ENCODE measurements at places on chromosomes 1 and 21. TPM values are rescaled to one million over a fixed set of nuclear protein-coding genes. Genes with fewer than 3 reads are reported as not detected.
A peak's percentile ranks its signal among the peaks of the same experiment; 100 is the strongest.

ILDR2 gene
- not detected for total RNA-seq

AMPD1 gene
- not detected for total RNA-seq

SAMD11 gene
- 18.8 TPM for total RNA-seq

CAMK2N1 gene
- 15.9 TPM for total RNA-seq

DNA sequence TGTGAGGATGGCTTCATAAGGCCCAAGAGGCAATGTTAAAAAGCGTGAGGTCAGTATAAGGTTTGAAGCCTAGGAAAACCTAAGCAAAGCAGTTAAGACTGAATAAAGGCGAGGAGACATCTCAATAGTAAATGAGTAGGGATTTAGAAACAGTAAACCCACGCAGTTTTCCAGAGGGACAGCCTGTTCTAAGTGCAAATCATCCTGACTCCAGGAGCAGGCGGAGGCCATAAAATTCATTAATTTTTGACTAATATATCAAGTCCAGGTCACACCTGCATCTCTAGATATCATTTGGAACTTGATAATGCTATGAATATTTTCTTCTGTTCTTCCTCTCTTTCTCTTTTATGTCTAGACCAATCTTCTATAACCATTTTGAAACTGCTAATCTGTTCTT lies 597.0 kb upstream of the RGS18 start:
- DNase-seq = no peak

GRCh38 chr1:11391886-11392285 lies 87.1 kb upstream of the DISP3 start:
- DNase-seq = no peak

DNA sequence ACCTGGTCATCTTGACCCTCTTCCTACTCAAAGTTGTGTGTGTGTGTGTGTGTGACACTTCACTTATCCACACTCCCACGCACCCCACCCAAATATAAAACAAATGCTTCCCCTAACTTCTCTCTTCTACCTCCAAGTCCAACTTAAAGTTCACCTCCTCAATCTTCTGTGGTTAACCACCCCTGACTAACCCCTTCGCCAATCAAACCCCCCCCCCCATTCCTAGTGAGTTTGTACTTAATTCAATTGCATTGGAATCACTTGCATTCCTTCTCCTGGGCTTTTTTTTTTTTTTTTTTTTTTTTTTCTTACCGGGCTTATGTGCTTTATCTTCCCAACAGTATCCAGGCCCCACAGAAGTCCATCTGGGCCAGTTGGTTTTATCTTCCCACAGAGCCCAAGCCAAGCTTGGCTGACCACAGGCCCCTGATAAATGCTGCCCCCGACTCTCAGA lies 78.4 kb downstream of the CD58 start:
- DNase-seq = no peak

DNA sequence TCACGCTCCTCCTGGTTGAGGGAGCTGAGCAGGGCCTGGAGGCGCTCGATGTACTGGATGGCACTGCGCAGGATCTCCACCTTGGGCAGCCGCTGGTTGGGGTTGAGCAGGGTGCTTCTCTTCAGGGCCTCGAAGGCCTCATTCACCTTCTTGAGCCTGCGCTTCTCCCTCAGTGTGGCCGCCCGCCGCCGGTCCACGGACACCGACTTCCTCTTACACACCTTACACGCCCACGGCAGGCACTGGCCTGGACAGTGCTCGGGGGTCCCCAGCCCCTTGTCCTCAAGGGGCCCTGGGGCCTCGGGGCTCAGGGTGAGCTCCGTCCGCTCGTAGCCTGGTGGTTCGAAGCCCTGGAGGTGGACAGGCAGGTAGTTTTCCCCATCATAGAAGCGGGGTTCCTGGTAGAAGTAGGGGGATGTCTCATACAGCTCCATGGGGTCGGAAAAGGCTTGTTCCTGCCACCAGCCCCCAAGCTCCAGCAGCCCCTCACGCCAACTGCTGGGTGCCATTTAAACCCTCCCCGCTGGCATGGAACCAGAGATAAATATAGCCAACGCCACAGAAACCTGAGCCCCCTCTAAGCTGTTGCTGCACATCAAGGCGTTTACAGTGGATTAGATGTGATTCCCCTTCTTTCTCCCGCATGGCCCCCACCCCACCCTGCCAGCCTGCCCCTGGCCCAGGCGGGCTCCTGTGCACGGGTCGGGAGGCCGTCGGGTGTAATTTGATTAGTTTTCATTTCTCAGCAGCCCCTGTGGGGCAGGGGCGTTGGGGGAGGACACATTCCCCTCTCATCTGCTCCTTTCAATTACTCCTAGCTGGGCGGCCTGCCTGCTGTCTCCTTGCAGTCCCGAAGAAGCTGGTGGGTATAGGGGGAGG lies at the start of gene MYOG:
Gene MYOG (minus strand): TSS at position 485 of the 879 bp plus-strand sequence. CDS start 51 bp downstream, at position 434.
- DNase-seq = no peak

DNA sequence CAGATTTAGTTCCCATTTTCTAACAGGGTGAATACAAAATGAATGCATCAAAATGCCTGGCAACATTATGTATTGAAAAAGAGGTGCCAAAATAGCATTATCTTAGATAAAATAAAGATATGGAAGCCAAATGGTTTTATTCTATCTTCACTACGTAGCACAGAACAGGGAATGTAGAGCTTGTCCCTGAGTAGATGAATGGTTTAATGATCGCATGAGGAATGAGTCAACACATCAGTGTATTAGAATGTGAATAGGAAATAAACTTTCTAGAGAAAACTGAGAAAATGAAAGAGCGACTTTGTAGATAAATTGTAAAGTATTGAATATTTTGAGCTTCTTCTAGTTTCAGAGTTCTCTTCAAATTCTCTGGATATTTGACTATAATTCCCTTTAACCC lies 74.3 kb downstream of the BRINP3 start:
- no peak for DNase-seq

DNA sequence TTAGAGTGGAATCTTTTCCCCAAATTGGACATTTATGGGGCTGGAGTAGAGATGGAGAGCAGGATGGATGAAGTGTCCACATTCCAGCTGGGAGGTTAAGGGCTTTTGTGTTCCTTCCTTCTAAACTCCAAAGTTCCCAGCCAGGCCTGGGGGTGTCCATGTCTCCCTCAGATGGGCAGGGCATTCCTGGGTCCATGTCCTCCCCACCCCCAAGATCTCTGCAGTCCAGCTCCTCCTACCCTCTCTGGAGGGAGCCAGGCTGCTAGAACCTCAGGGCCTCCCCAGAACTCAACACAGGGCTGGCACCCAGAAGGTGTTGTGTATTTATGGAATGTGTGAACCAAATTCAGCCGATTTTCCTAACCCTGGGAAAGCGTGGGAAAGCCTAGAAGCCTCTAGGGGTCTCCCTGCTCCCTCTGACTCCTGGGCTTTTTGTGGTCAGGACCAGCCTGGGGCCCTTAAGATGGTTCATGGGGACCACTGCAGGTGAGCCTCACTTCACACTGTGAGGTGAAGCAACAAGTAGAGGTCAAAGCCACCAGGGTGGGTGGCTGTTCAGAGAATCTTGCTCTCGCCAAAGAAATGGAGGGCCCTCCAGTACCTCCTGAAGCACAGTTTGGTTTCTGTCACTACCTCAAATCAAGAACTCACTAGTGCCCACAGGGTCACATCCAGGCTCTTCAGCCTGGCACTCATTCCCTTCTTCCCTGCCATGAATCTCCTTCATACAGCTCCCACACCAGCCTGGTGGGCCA lies 54.8 kb downstream of the GLIS1 start:
- DNase-seq = no peak

GRCh38 chr1:15948595-15949452 lies 27.1 kb downstream of the ZBTB17 start:
- peak; percentile 73 for DNase-seq

- DNase-seq = no peak
Measured at GRCh38 chr1:13825033-13825432, 125.0 kb downstream of the PRDM2 start.

- no peak for DNase-seq
Measured at GRCh38 chr1:233982827-233983518, 78.5 kb downstream of the SLC35F3 start.

Measured in thoracic aorta (tissue), 2 donors.